Spleen (tissue), 13 donors: ENCODE measurements at places on chromosomes 2 and 18. TPM values are rescaled to one million over a fixed set of nuclear protein-coding genes. Genes with fewer than 3 reads are reported as not detected.

- no peak for DNase-seq
These were observed 102.2 kb downstream of the CAPN13 start for GRCh38 chr2:30705056-30705455.

GRCh38 chr2:228247335-228247734 lies 65.8 kb upstream of the SPHKAP start:
- no peak for DNase-seq

GRCh38 chr2:46269544-46270273 lies 27.5 kb upstream of the EPAS1 start:
- DNase-seq, result no peak

- DNase-seq, result no peak
These were observed 41.7 kb downstream of the SH3BP4 start for GRCh38 chr2:234993541-234993981.

- no peak for DNase-seq
These were observed 29.8 kb downstream of the NFATC1 start for GRCh38 chr18:79425569-79425886.

GRCh38 chr2:181240844-181241243 lies 216.3 kb upstream of the ITGA4 start:
- DNase-seq, result no peak

GRCh38 chr2:191724015-191724414 lies 46.1 kb downstream of the NABP1 start:
- no peak for DNase-seq

DNA sequence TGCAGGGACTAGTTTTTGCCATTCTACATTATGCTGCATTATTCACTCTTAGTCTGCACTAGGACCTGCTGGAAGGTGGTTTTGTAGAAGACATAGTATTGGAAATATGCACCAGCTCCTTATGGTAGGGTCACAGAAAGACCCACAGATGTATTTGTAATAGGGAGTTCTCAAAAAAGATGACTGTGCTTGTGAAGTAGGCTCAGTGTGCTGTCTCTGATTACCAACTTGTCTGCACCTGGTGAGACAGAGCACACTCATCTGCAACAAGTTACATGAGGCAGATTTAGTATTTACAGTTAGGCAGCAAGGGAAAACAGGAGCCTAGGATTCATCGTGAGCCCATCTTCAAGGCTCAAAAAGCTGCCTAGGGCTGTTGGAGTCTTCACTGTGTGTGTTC lies 29.4 kb downstream of the RHBDD1 start:
- DNase-seq, result no peak

DNA sequence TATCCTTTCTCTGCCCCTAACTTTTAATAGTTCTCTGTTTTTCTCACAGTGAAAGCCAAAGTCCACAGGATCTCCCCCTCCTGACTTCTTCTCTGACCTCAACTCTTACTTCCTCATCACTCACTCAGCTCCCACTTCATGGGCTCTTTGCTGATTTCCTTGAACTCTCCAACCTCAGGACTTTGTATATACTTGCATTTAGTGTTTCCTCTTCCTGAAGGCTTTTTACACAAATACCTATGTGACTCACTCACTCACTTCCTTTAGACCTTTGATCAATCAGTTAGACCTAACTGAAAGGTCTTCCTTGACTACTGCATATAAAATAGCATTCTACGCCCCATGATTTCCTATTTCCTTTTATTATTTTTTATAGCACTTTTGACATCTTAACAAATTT lies 233.1 kb upstream of the MEX3C start:
- no peak for DNase-seq

DNA sequence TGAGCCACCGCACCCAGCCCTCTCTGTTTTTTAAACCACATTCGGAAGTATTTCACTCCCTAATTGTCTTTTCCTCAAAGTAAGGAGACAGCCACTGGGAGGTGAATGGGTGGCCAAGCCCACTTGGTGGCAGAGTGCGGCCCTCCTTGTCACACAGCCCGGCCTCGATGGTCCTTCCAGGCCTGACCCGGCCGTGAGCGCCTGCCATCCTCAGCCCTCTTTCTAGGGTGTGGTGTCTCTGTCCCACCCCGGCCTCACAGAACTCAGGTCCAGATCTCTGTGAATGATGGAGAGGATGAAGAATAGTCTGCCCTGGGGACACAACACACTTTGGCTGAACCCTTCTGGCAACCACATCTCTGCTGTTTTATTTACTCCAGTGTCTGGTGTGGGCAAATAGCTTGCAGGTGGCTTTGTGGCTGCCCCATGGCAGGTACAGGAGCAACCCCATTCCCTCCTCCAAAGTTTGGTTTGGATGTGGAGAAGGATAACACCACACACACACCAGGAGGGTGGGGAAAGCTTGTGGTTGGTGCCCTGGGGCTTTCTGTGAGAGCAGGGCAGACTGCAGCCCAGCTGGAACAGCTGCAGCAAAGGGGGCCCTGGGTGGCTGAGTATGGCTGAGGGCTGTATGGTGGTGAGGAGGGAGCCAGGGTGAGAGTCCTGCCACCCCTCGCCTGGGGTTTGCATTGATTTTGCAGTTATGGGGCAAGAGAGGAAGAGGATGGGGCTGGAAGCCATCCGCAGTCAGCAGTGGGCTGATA lies 88.6 kb downstream of the FAM168B start:
- DNase-seq, result no peak

DNA sequence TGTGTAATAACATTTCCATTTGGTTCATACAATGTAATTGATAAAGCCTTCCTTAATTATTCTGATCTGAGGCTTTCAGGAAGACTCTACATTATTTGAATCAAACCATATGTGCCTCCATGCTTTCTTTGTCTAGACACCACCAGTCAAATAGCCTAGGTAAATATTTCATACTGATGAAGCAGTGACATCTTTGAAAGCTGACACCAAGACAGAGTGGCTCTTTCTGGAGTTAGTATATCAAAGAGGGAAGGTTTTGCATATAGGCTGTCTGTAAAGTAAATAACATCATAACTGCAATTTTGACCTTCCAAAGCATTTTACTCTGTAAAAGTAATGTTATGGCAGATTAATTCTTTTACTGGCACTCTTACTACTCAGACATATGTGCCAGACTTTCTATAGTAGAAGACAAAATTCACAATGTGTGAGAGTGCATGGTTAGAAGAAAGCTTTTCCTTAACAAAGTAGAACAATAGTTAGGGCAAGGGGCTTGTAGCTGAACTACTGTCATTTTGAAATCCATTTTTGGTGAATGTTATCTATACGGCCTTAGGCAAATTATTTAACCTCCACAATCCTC lies 177.3 kb downstream of the ERBB4 start:
- no peak for DNase-seq

DNA sequence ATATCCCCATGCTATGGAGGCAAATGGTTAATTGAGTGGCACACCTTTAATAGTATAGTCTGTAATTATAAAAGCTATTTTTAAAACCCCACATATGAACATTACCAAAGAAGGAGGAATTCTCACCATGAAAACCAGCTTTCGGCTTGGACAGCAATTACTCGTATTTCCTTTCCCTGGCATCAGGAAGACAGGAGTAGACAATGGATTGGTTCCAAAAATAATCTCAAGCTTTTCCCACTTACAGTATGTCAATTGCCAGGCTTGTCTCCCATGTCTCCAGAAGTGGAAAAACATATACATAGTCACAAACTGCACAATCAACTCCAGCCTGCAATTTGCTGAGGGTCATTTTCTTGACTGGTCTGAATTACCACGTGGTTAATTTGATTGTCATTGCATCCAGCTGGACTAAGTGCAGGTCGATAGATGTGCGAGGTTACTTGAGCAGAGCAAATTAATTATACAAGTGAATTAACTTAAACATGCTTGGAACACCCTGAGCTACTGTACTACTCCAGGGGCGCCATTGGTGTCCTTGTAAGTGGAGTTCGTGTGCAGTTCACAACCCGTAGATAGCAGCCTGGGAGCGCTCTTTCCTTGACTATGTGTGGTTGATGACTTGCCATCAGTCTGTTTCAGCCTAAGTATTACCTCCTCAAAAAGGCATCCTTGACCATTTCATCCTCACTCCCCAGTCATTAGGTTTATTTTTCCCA lies 124.3 kb upstream of the PELI1 start:
- DNase-seq, result no peak

- no peak for DNase-seq
These were observed 10.2 kb downstream of the ZNF516 start for GRCh38 chr18:76484749-76485387.

DNA sequence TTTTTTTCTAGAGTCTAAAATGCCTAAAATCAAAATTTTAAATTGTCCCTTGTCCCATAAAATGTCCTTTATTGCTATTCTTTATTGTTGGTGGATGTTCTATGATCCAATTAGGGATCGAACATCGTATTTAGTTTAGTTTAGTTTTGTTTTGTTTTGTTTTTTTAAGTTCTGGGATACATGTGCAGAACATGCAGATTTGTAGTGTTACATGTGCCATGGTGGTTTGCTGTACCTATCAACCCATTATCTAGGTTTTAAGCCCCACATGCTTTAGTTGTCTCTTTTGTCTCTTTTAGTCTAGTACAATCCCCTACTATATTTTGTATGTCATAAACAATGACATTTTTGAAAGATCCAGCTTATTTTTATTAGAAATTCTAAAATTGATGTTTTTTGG lies 8.8 kb upstream of the DSG1 start:
- DNase-seq, result no peak

CRYBA2 gene
- not detected for total RNA-seq

CHRNG gene
- not detected for total RNA-seq

FAP gene
- 0.82 TPM for total RNA-seq

CIB4 gene
- total RNA-seq, result not detected

SPHKAP gene
- total RNA-seq, result 2.2 TPM

TWIST2 gene
- total RNA-seq, result 9.0 TPM

ADCYAP1 gene
- not detected for total RNA-seq
